ENCODE measurements at places on chromosomes 6 and 20.

DNA sequence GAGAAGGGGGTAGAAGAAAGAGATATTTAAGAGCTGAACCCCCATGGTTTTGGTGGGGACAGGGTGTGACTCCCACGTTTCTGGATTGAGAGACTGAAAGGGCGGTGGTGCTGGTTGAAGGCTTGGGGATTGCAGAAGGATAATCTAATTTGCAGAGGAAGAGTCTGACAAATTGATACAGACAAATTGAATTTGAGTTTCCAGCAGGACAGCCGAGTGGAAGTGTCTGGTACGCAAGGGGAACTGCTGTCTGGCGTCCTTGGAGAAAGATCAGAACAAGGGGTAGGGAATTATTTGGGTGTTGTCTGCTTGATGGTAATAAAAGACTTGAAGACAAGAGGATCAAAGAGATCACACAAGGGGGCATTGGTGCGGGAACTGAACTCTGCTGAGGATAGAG, 40.5 kb upstream of the MDGA1 start:
- no peak for DNase-seq

DNA sequence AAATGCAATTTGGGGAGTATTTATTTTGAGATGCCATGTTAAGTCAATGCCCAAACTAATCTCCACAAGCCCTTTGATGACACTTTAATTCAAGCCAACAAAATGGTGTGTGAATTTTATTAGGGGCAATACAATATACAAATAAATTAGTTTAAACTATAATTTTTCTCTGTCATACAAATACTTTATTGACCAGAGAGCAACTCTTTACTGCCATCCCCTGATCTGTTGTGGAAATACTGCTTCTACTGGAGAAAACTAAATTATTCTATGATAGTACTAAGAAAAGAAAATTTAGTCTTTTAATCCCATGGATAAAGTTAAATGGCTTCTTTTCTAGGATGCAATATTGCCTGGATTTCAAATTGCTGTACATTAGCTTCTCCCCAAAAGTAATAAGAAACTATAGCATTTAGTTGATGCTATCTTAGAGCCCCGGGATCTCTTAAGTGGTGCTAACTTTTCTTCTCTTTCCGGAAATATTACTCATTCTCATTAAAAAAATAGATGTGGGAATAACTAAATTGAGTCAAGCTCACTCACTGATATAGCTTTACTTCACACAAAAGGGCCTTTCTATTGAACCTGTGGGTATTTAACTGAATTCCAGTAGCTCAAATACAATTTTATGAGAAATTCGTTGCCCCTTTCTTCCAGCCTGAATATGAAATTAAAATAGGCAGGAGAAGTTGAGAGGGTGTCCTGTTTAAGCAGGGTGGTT, 49.2 kb downstream of the SMPDL3A start:
- DNase-seq, result no peak

DNA sequence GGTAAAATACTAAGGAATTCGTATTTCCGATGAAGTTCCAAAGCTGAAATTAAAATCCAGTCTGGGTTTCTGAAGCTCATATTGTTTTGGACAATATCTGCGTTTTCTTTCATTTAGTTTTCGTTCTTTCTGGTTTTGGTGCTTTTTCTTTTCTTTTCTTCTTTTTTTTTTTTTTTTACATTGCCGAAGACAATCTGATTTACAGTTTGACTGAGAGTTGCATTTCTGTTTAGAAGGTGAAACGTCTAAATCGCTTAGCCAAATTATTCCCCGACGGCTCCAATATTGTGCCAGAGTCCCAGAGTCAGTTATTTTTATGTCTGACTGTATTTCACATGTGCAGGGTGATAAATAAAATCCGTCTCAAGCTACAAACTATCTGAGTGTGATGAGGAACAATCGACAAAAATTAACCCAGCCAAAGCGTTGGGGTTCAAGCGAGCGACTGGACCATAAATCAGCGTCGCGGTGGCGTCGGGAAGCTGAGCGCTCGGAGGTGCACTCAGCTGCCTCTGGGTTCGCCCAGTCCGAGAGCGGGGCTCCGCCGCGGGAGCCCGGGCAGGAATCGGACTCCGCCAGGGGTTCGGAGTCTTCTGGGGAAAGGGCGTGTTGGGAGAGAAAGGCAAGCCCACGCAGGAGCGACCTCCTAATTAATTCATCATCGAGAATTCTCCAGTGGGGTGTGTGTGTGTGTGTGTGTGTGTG, 8.2 kb upstream of the TBX18 start:
- no peak for DNase-seq

GRCh38 chr6:1665214-1665613, 55.5 kb downstream of the FOXC1 start:
- no peak for DNase-seq

- DNase-seq, result no peak
Observed at GRCh38 chr20:47784599-47785310, 526 bp downstream of the SULF2 start.

- DNase-seq, result no peak
Observed at GRCh38 chr6:158906926-158907325, 87.8 kb upstream of the EZR start.

GRCh38 chr6:35640017-35640664, 48.6 kb downstream of the FKBP5 start:
- DNase-seq, result no peak

- DNase-seq, result no peak
Observed at GRCh38 chr6:82607998-82608725, 244.5 kb downstream of the TPBG start.
